ENCODE measurements at places on chromosomes 1 and 21.

GRCh38 chr1:212860713-212861581 is 2.9 kb downstream of the FLVCR1 start:
- DNase-seq, result no peak

GRCh38 chr1:238710697-238711096 is 675.7 kb upstream of the CHRM3 start:
- no peak for DNase-seq

- no peak for DNase-seq
Measured at GRCh38 chr1:173168941-173169340, 38.2 kb downstream of the TNFSF4 start.

GRCh38 chr1:37052120-37052519 is 17.8 kb upstream of the GRIK3 start:
- no peak for DNase-seq

DNA sequence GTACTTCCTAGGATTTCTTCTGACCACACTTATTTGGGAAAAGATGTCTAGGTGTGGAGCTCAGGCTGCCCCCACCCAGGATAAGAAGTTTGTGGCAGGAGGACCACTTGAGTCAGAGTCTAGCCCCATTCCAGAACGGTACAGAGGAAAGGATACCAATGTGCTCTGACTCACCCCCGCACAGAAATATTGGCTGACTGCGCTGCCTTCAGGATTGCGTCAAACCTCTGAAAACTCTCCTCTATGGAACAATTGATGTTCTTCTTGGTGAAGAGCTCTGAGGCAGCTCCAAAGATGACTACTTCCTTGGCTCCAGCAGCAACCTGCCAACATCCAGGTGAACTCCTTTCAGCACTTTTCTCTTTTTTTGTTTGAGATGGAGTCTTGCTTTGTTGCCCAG is 11.2 kb downstream of the HMGCL start:
- DNase-seq, result no peak

DNA sequence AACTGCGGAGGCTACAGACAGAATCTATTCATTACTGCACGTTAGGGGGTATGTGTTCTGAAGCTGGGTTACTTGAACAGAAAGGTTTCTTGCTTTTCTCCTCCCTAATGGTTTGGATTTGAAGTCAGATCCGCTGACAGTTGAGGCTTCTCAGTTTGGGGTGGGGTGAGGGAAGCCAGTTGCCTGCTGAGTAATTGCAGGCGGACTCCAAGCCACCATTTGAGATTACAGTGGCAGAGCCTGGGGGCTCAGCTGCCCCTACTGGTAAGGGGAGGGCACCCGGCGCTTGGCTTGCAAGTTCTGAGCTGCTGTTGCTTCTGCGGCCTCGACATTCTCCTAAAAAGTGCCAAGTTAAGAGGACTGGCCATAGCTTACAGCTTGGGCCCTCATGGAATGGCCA is 2.0 kb downstream of the GRHL3 start:
- DNase-seq, result no peak

- no peak for DNase-seq
Measured at GRCh38 chr1:222928212-222928611, 113.4 kb downstream of the DISP1 start.

DNA sequence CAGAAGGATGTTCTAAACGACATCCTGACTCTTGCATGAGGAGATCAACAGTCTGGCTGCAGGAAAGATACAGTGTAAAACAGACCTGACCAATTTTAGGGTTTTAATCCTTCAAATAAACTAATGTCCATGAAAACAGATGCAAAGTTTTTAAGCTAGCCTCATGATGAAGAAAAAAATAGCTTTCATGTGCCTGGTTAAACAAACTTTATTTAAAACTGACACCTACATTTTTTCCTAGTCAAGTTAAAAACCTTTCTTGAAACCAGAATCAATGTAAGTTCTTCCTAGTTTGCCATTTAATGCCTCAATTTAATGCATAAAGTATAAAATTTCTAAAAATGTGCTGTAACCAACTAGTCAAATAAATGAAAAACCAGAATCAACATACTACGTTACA is 2.9 kb downstream of the WDR26 start:
- DNase-seq, result no peak

- no peak for DNase-seq
Measured at GRCh38 chr1:152980676-152981075, 3.2 kb upstream of the SPRR1A start.

- no peak for DNase-seq
Measured at GRCh38 chr1:175000697-175001187, 995 bp downstream of the CACYBP start.

DNA sequence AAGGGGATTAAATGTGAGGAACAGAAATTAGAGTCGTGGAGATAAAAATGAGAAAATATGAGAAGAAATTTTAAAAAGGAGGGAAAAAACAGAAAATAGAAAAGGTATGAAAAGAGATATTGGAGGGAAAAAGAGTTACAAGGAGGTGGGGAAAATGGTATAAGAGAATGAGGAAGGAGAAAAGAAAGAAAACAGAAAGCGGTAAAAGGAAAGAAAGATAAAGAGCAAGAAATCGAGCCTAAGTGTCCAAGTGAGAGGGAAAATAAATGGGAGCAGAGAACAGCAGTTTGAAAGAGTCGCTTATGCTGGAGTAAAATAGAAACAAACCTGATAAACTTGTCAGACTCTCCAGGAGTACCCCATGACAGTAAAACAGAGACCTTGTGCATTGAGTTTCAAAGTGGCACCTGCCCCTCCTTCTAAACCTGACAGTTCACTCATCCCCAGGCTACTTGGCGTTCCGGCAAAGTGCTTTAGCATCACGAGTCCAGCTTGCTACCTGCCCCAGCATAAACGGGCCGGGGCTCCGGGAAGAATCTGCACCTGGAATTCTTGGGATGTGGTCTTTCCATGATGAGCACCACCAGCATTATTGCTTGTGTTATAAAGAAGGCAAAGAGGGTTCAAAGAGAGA is 585 bp downstream of the NEGR1 start:
- no peak for DNase-seq

DNA sequence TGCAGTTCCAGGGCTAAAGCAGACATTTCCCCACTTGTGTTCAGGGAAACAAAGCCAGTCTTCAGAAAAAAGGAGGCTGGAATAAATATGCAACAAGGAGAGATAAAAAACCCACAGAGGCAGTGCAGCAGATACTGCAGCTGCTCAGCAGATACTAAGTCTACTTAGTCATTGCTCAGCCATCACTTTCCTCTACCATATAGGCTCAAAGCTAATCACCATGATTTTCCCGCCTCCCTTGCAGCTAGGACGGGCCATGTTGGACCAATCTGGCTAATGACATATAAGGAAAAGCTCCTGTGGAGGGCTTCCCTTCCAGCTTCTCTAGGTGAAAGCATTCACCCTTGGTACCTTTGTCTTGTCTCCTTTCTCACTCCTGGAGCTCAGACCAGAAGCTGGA is 10.0 kb upstream of the EFHD2 start:
- DNase-seq, result no peak

DNA sequence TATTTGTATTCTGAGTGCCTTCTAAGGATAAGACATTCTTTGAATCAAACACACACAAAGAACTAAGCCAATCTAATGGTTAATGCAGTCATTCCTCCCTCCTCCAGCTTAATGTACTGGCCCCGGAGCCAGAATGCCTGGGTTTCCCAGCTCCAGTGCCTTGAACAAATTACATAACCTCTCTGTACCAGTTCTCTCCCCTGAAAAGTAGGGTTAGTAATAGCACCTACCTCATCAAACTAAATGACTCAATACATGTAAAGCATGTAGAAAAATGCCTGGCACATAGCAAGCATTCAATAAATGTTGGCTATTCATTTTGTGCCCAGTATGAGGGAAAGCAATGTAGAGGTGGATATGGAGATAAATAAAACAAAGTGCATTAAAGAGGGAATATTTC is 14.0 kb downstream of the C1orf52 start:
- DNase-seq, result no peak

GRCh38 chr1:17260738-17261137 is 11.8 kb downstream of the PADI3 start:
- no peak for DNase-seq

GRCh38 chr1:174445351-174445750 is 2.4 kb upstream of the GPR52 start:
- no peak for DNase-seq

GRCh38 chr1:70840260-70840953 is 207.2 kb downstream of the PTGER3 start:
- no peak for DNase-seq

GRCh38 chr1:70720109-70720508 is 309.0 kb downstream of the CTH start:
- no peak for DNase-seq

DNA sequence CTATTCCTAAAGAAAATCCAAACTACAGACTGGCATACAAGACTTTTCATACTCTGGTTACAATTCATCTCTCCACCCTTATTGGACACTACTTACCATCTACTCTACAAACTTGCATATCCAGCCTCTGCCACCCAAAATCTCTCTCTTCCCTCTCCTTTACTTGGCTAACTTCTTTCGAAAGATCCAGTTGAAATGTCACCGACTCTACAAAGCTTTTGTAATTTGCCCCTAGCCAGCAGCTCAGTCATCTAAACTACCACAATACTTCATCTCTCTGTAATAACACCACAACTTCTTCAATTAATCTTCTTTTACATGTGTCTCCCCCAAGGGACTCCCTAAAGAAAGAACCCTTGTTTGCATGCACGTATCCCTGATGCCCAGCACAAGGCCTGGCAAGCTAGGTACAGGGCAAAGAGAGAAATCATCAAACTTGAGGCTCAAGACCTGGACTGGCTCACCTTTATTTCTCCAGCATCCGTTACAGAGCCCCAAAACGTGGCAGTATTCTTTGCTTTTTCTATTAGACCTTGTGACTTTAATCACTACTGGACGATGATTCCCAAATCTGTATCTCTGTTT is 2.7 kb downstream of the ZBTB21 start:
- DNase-seq, result no peak

DNA sequence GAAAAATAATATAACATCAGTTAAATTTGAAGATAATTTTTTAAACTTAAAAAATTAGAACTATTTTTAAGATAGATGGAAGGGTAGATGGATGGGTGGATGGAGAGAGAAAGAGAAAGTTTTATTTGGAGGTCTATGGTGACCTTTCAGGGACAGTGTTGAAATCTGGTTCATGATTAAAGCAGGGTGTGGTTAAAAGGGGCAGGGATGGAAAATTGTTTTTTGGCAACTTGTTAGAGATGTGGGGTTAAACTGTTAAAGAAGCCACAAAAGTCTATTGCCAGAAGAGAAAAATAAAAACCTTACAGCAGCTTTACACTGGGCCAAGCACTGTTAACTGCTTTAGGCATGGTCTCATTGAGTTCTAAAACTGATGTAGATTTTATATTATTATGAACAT is 134.9 kb upstream of the GORAB start:
- DNase-seq, result no peak

GRCh38 chr1:239833723-239834122 is 258.0 kb upstream of the FMN2 start:
- no peak for DNase-seq

DNA sequence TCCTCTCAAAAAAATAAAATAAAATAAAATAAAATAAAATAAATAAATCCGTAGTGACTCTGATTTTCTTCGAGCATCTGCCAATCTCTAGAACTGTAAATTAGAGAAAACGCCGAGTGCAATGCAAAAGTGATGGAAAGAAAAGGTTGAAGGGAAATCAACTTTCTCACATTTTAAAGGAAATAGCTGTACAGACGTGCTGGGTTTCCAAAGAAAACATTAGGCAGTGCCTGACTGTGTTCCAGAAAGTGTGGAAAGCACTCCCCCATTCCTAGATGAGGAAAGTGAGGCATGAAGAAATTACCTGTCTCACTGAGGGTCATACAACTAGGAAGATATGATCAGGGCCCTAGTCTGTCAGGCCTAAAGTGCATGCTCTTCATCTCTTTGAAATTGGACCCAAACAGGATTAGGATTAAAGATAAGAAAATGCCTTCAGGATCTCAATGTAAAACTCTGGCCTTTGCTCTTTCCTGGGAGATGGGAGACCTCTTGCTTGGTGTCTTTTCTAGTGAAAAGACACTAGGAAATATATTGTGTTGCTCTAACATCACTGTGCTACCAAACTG is 1.8 kb upstream of the PTPN14 start:
- no peak for DNase-seq

GRCh38 chr1:200034761-200035396 is 7.4 kb downstream of the NR5A2 start:
- DNase-seq, result no peak

- DNase-seq, result no peak
Measured at GRCh38 chr1:42845193-42845592, 1.2 kb upstream of the ZNF691 start.

DNA sequence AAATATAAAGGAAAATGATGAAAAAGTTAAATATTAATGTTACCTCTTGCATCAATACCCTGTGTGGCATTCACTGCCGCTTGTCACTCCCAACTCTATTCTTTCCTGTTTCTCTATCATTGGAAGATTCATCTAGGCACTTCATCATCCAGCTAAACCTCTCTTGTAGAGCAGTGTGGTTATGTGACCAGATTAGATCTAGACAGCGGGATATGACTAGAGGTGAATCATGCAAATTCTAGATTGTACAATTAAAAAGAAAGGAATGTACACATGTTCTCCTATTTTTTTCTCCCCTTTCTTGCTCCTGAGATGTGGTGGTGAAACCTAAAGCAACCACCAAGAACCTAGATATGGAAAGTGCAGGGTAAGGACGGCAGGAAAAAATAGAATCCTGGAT is 174.1 kb downstream of the LBR start:
- DNase-seq, result no peak

- no peak for DNase-seq
Measured at GRCh38 chr1:230681599-230681998, 32.3 kb downstream of the AGT start.
